ENCODE measurements at places on chromosomes 5 and 9. TPM values are rescaled to one million over a fixed set of nuclear protein-coding genes. Genes with fewer than 3 reads are reported as not detected.

CCNB1 gene
- total RNA-seq = 124 TPM

DBH gene
- not detected for total RNA-seq

ZFP37 gene
- 1.2 TPM for total RNA-seq

SH3TC2 gene
- 9.5 TPM for total RNA-seq

MAMDC2 gene
- 2.6 TPM for total RNA-seq

DMGDH gene
- total RNA-seq = 1.7 TPM

INSL4 gene
- under 0.01 TPM for total RNA-seq

TUSC1 gene
- 7.1 TPM for total RNA-seq

GPR150 gene
- total RNA-seq = 0.13 TPM

FOXE1 gene
- total RNA-seq = not detected

SPINK5 gene
- total RNA-seq = 0.13 TPM

HAVCR2 gene
- total RNA-seq = 0.26 TPM

SPINK6 gene
- not detected for total RNA-seq

TOR1A gene
- 27.1 TPM for total RNA-seq

DOCK8 gene
- total RNA-seq = under 0.01 TPM

CLTB gene
- total RNA-seq = 185 TPM

C9orf57 gene
- total RNA-seq = not detected

PCDHGA11 gene
- total RNA-seq = 11.0 TPM

C1QTNF2 gene
- total RNA-seq = 3.9 TPM

CCL27 gene
- total RNA-seq = not detected

PLAC8L1 gene
- 0.40 TPM for total RNA-seq

STARD4 gene
- 36.2 TPM for total RNA-seq

UBLCP1 gene
- total RNA-seq = 14.7 TPM

SOHLH1 gene
- total RNA-seq = not detected

CCDC152 gene
- 3.8 TPM for total RNA-seq

TAF11L10 gene
- not detected for total RNA-seq

PCDHAC1 gene
- 0.06 TPM for total RNA-seq

ANKDD1B gene
- total RNA-seq = 1.3 TPM

ZFP2 gene
- 0.92 TPM for total RNA-seq

CCNH gene
- 93.6 TPM for total RNA-seq

NUTM2F gene
- total RNA-seq = not detected
